Uterus (tissue), 4 donors: ENCODE measurements at places on chromosomes 5 and 9. TPM values are rescaled to one million over a fixed set of nuclear protein-coding genes. Genes with fewer than 3 reads are reported as not detected.

The TGFBI gene
- total RNA-seq = 44.1 TPM

The BHMT2 gene
- 16.4 TPM for total RNA-seq

The QRFP gene
- total RNA-seq = not detected

The RNF183 gene
- not detected for total RNA-seq

The PDGFRB gene
- total RNA-seq = 378 TPM

- DNase-seq = no peak
These were observed 175.9 kb downstream of the KIF4B start for GRCh38 chr5:155189476-155189875.

DNA sequence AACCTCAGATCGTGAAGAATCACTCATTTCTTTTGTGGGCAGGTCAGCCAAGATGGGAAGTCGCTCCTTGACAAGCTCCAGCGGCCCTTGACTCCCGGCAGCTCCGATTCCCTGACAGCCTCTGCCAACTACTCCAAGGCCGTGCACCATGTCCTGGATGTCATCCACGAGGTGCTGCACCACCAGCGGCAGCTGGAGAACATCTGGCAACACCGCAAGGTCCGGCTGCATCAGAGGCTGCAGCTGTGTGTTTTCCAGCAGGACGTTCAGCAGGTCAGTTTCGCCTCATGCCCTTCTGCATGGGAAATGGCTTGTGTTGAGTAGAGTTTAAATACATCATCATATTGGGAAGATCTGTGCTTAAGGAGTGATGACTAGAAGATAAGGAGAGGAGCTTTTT is 173.3 kb downstream of the TRIO start:
- no peak for DNase-seq

- DNase-seq = peak; percentile 56
These were observed 110.8 kb downstream of the LHFPL2 start for GRCh38 chr5:78537821-78538220.

DNA sequence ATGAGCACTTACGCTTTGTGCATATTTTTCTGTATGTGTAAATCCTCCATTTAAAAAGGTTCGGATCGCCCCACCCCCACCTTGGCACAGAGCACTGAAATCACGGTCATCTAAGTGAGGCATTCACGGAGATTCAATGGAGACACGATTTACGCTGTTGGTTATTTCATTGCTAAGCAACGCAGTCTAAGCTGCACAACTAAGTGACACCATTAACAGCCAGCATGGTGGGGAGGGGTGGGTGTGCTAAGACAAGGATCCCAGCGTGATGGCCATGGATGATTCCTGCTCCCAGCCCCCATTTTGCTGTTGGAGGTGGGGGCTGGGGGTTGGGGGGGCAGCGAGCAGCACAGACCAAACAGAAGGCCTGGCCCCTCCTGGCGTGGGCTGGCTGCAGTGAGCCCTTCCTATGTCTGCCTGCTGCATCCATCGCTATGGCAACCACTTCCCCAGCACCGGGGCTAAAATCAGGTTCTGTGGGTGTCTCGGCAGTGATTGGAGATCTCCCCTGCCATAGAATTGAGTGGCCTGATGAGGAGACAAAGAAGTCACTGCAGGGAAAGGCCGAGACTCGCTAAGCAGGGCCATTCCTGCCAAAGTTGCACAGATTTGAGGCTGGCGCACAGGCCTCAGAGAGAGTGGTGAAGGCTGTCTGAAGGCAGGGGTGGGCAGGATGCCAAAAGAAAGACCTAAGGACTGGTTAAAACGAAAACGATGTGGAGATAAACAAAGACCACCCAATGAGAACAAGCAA is 14.3 kb upstream of the MARCHF6 start:
- DNase-seq = no peak

DNA sequence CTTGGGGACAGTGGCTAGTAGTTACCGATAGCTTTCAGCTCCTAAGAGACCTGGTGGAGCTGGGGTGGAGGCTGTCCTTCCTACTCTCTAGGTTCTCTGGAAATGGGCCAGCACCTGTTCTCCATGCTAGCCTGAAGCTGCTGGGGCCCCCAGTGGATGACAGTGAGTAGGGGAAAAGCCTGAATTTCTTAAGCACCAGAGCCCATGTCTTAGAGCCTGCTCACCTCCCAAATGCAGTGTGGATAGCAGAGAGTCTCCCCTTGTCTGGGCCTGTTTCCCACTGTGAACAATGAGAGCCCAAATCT is 105.8 kb downstream of the DAB2IP start:
- no peak for DNase-seq

DNA sequence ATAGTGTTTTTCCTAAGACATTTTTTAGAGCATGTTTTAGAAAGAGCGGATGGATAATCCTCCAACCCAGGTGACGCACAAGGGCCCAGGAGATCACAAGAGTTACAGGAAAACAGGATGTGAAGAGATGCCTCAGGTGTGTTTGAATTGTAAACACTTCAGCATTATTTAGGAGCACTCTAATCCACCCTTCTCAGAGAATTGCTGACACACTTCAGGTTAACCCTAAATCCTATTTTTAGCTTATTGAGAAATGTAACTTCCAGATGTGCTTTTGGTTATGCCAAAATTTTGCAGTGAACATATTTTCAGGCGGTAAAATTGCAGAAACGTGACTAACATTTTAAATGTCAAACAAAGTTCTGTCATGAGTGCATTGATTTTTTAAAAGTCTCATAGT is 755.4 kb upstream of the CTNND2 start:
- no peak for DNase-seq

- no peak for DNase-seq
These were observed 115.8 kb upstream of the ICE1 start for GRCh38 chr5:5306696-5307095.

DNA sequence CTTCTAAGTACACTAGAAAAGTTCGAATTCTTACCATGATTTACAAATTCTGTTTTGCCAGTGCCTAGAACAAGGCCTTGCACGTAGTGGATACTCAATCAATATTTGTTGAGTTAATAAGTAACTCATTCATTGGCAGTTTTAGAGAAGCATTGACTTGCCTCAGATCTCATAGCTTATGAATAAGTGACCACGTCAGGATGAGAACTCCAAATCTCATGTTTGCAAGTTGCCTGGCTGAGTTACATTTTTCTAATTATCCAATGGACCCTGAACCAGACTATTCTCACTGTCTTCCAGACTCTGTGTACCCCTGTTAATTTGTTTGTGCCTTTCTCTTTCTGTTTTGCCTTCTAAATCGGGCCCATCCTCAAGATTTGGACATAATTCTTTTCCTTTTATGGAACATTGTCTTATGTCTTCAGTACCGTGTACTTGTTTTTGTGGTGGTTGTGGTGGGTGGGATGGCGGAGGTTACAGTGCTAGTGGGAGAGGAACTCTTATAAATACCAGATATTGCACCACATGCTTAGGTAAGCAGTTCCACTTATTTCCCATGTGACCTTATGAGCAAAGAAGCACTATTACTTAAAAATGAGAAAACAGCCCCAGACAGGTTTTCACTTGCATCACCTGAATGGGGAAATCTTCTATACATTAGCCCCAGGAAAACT is 96.3 kb downstream of the UNC13B start:
- DNase-seq = no peak

- no peak for DNase-seq
These were observed 90.8 kb downstream of the HACD4 start for GRCh38 chr9:20940447-20941173.

DNA sequence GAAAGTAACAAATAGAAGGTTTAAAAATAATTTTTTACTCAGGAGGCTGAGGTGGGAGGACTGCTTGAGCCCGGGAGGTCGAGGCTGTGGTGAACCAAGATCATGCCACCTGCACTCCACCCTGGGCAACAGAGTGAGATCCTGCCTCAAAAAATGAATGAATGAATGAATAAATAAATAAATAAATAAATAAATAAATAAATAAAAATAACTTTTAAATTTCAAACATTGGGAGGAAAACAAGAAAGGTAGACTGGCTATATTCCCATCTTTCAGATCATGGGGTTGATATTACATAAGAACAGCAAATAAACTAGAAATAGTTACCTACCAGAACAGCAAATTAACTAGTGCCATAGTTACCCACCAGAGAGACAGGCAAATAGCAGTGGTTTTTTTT is 75.7 kb downstream of the LHX2 start:
- DNase-seq = no peak

DNA sequence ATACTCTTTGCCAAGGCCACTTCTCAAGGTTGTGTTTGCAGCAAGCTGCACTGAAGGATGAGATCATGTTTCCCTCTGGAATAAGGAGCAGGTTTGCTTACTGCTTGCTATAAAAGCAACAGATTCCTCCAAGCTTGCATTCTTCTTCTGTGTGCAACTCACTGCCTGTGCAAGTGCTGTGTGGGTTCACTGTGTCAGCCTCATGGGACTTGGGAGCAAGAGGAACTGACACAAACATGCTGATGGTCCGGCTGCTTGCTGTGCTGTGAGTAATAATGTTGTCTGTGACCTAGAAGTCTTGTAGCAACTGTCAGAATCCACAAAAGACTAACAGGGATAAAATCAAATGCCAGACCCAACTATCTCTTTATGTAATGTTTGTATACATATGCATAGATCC is 33.6 kb upstream of the SHC3 start:
- DNase-seq = no peak

GRCh38 chr5:72441862-72442540 is 65.2 kb downstream of the ZNF366 start:
- DNase-seq = no peak

- DNase-seq = no peak
These were observed 559 bp downstream of the SLC38A9 start for GRCh38 chr5:55711507-55712022.

- no peak for DNase-seq
These were observed 25.3 kb downstream of the IRX2 start for GRCh38 chr5:2725980-2726765.
